ENCODE measurements at places on chromosomes 12 and 14.

DNA sequence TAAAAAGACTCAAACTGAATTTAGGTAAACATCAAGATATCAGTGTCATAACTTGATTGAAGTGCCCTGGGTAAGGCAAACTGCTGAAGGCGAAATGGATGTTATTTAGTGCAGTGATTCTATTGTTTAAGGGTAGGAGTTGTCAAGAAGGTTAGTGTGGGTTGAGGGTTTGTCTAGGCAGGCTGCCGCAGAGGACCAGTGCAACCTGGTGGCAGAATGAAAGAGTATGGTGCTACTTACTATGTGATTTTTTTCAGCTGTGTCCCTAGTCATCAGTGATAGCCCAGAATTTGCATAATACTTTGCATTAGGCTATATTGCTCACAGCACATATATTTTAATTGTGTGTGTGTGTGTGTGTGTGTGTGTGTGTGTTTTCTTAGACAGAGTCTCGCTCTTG, 1127.0 kb downstream of the GALC start:
- no peak for DNase-seq

- DNase-seq = no peak
Observed at GRCh38 chr12:46915082-46915481, 89.3 kb upstream of the SLC38A4 start.

GRCh38 chr12:53058674-53059433, 9.0 kb downstream of the TNS2 start:
- DNase-seq = no peak

- DNase-seq = no peak
Observed at GRCh38 chr14:25121337-25122129, 71.6 kb upstream of the STXBP6 start.

- no peak for DNase-seq
Observed at GRCh38 chr12:112862636-112863290, 44.0 kb upstream of the OAS1 start.

GRCh38 chr12:126781593-126781992, 1485.4 kb upstream of the TMEM132C start:
- no peak for DNase-seq

GRCh38 chr12:32273712-32274111, 125.6 kb upstream of the FGD4 start:
- DNase-seq = peak; percentile 78

GRCh38 chr12:95693689-95694088, 96.9 kb downstream of the NTN4 start:
- DNase-seq = no peak

DNA sequence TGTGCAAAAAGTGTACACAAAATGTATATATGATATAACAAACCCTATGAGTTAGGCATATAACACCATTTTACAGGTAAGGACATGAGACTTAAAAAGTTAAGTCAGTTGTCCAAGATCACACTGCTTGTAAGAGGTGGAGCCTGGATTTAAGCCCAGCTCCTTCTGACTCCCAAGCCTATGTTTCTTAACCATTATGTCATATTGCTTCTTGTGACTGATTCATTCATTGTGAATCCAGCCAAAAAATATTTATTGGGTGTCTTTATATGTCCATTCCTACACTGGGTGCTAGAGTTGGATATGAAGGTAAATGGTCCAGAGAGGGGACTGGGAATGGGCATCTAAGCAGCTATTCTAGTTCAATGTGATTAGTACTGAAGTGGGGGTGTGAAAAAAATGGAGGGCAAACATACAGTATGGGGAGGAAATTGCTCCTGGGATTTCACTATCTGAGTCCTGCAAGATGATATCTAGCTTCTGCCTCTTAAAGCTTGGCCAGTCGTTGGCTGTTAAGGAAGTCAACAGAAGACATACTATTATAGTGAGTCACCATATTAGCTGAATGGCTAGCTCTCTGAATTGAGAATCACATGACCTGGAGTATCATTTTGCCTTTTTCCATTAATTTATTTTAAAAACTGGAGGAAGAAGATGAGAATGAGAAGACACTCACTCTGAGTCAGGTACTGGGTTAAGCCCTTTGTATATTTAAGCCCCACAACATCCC, 28.8 kb downstream of the PAX9 start:
- no peak for DNase-seq

DNA sequence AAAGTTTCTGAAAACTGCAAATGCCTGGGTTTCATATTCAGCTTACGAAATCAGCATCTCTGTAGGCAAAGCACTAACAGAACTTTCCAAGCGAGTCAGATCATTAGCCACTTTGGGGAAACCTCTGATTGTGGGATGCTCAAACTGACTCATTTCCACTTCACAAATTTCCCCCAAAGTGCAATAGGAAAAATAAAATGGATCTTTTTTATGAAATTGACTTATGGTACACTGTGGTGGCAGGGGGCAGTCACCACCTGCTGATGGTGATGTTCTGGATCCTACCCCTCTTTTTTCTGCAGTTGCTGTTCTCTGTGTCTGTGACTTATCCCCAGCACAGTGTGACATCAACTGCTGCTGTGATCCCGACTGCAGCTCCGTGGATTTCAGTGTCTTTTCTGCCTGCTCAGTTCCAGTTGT, 5.6 kb downstream of the TCTN1 start:
- no peak for DNase-seq

DNA sequence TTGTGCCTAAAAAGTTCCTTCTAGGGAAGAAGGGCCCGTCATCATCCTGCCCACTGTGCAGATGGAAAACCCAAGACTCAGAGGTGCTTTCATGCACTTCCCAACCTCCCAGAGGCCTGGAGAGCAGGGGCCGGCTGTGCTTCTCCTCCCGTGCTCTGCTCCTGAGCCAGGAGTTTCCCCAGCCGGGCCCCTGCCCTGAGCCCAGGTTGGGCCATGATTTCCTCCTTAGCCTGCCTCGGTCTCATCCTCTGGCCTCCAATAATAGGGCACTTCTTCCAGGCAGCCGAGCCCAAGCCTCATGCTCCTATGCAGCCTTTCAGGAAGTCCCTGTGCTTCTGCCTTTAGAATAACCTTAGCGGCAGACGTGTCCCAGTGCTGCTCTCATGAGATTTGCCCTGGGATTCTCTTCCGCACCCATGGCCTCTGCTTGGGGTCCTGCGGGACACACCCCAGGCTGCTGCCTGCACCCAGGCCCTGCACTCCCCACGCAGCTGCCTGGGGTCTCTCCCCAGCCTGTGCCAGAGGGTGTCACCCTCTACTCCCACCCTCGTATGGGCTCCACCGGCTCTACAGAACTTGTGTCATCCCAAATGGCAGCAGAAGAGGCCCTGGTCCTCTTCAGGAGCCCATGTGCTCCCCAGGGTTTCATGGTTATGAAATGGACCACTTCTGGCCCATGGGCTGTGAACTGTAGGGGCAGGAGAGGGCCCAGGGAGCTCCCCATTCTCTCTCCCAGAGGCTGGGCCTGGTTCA, 359.3 kb downstream of the ADGRD1 start:
- no peak for DNase-seq

DNA sequence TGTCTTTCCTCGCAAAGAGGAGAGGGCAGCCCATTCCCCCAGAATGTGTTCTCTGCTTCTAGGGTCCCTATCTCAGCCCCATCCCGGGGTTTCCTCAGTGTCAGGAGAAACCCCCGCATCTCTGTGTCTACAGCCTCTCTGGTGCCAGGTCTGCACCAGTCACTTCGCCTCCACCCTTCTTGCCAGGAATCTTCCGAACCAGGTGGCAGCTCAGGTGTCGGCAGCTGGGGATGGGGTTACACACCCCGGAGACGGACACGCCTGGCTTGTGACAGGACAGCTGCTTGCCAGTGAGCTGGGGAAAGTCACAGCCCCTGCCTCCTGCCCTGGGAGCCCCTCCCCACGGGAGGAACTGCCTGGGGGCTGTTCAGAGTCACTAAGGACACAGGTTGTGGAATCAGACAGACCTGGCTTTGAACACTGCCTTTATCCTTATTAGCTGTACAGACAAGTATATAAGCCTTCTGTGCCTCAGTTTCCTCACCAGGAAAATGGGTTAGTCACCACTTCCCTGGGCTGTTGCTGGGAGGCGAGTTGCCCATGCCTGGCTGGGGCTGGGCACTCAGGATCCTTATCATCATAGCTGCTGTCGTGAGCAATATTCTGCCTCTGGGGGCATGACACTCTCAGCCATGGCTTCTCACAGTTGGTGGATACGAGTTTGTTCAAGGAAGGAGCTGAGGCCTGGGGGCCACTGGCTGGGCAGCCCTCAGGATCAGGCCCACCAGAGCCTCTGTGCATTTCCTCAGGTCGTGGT, 10.8 kb downstream of the HIP1R start:
- DNase-seq = no peak

All from neural progenitor cell (in vitro differentiated cells).